NCI-H510A treated with DMSO at 0.1 percent for 48 hours (cell line): ENCODE measurements at places on chromosomes 11 and 22.

- DNase-seq: no peak
Observed at GRCh38 chr11:36016263-36016662, 72.4 kb downstream of the LDLRAD3 start.

DNA sequence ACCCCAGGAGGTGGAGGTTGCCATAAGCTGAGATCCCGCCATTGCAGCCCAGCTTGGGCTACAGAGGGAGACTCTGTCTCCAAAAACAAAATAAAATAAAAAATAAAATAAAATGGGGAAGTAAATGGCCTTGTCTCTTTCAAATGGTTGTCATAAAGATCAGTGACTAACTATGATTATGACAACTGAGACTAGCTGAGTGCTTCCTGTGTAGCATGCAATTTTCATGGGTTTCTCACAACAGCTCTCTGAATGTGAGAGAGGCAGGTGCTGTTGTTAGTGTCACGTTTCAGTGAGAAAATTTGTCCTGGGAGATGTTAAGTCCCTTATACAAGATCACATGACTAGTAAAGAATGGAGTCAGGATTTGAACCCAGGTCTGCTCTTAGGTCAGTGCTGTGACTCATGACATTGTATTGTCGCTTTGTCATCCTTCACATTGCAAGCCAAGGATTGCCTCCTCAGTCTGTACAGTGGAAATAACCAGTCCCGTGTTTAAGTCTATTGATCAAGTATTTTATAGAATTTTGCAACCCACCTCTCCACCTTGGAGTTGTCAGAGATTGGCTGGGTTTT lies 163.3 kb upstream of the CCDC90B start:
- no peak for DNase-seq

DNA sequence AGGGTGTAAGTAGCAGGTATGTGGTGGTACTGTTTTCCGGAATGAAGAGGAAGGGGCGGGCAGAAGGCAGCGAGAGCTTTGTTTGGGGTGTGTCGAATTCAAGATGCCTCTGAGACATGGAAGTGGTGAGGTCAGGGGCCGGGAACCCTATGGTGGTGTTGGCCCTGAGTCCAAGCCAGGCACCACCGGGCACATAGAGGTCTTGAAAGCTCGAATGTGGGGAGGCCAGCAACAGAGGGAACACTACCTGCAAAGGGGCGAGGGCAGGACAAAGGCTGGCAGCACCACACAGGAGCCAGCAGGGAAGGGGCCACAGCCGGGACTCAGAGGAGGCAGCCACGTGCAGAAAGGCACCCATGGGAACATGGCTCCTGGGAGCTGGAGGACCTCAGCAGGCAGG lies 57.8 kb downstream of the CDKN1C start:
- DNase-seq: no peak

GRCh38 chr22:44068422-44069191 lies 44.5 kb downstream of the PARVB start:
- no peak for DNase-seq

DNA sequence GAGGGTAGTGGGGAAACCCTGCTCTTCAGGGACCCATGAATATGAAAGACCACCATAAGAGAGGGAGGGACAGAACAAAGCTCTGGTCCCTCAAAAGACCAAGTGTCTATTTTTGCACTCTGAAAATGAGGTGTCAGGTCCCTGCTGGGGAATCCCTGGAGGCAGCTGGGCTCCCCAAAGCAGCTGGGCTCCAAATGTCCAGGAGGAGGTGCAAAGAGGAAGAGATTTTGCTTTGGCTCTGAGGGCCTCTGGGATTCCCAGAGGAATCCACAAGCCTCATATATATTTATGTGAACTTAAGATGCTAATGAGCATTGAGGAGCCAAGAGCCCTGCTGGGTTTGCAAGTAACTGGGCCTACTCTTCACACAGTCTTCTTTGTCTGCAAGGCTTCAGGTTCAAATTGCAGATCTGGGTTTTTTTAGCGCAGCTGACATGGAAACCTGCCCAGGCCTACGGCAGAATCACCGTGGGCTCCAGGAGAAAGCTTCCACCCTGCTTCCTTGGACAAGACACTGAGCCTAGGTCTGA lies 26.0 kb downstream of the CLMP start:
- no peak for DNase-seq

DNA sequence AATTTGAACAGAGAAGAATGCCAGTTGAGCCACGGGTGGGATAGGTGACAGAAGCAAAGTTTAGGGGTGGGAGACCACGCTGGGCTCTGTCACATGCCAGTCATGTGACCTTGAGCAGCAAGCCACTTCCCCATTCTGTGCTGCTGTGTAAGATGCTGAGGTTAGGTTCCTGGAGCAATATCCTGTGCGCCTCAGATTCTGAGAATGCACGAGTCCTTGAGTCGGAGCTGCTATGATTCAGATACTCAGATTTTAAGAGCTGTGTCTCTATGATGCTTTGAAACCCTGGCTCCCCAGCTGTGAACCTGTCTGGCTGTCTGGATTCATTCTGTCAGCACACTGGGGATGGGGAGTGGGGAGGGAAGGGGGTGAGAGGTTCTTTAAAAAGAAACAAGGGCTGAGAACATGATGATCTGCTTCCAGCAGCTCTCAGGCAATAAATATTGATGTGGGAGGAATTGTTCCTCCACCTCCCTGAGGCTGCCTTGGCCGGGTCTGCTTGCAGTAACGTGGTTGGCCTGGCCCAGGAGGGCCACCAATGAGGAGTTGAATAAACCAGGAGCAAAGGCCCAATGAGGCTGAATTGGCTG lies 24.0 kb downstream of the SLCO2B1 start:
- DNase-seq: no peak

- DNase-seq: no peak
Observed at GRCh38 chr11:20368438-20368837, 4.9 kb downstream of the HTATIP2 start.

GRCh38 chr11:70210051-70210501 lies 7.0 kb downstream of the FADD start:
- DNase-seq: no peak

DNA sequence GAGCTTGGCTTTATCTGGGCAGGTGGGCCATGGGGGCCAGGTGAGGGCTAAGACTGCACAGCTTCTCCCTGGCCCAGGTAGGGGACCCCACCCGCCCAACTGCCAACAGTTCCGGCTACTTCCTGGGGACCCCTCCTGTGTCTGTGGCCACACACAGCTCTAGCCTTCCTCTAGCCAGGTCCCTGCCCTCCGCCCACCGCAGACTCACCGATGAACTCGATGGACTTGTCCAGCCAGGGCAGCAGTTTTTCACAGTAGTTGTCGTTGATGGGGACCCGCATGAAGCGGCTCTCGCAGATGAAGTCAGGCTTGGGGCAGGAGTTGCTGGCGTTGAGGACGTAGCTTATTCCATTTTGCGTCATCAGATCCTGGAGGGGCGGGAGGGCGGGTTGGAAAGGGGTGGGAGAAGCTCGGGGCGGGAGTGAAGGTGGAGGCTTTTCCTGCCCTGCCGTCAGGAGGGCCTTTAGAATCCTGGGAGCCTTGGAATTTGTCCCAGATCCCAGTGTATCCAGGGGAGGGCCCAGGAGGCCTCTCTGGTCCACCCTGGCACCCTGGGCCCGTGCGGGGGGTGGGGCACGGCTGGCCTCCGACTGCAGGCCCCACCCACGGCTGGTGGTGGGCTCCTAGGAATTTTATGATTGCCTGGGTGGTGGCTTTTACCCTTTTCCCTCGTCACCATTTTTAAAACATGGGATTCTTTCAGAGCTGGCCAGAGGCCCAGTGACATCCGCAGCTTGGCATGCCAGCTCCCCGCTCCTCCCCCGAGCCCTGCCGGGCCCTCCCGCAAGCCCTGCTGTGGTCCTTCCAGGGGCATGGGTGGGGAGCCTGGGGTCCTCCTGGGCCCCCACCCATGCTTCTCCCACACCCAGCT lies 13.9 kb downstream of the DUSP8 start:
- no peak for DNase-seq

DNA sequence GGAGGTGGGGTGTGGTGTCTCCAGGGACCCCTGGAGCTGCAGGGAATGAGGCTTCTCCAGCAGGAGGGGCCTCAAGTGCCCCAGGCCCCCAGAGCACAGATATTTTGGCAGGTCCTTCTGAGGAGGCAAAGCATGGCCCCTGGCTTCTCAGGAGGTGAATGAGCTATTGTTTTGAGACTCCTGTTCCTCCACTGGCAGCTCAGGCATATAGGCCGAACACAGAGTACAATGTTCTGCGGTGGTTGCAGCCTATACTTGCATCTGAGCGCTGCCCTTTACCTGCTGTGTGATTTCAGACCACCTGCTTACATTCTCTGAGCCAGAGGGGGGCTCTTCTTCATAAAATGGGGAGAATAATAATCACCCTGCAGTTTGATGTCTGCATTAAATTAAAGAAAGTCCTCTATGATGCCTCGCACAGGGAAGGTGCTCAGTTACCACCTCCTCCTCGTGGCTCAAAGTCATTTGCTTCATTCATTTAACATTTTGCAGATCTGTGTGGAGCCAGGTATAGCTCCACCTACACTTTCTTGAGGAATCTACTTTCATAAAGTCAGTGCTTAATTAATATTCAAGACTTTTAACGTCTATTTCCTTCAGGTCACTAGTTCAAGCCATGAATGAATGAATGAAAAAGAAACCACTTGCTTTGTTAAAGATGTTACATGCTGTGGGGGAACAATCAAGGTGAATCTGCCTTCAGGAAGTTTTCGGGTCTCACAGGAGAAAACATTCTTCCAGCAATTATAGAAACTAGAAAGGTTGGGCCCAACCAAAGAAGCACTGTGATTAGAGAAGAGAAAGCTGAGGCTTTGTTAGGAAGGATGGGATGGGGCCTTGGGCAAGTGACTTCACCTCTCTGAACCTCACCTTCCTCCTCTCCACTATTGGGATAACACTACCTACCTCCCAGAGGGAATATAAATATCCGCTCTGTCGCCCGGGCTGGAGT lies 68.4 kb downstream of the ADAMTS15 start:
- DNase-seq: no peak

DNA sequence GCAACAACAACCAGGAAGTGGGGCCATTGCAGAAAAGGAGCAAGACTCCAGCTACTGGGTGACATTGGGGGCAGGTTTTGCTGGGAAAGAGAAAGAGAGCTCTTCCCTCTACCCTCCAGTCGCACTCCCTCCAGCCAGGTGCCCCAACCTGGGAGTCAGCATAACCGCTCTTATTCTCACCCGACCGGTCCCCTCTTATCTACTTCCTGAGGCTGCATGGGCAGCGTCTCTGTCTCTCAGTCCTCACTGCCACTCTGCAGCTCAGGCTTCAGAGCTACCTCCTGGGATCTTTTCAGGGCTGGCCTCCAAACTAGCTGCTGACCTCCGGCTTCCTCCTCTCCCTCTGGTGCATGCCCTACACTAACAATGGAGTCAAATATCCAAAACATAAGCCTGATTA lies 5.1 kb downstream of the ZNF70 start:
- peak; percentile 8 for DNase-seq

DNA sequence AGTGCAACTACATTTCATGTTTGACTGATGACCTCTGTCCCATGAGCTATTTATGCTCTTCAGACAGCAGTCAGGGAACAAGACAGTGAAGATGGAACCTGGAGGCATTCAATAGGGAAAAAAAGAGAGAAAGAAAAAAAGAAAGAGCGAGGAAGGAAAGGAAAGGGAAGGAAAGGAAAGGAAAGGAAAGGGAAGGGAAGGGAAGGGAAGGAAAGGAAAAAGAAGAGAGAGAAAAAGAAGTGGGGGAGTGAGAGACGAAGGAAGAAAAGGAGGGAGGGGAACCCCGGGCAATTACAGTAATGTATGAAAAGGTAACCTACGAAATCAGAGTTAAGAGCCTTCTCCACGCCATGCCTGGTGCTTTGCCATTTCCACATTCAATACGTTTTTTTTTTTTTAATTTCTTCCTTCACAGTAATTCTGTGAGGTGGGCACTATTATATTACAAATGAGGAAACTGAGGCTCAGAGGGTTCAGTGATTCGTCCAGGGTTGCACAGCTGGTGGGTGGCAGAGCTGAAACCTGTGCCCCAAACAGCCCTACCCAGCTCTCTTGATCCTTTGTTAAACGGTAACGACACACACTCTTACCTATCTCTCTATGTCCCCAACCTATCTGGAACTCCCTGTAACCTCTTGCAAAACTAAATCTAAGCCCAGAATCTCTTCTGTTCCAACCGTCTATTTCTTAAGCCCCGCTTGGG lies 39.3 kb downstream of the ETS1 start:
- no peak for DNase-seq

DNA sequence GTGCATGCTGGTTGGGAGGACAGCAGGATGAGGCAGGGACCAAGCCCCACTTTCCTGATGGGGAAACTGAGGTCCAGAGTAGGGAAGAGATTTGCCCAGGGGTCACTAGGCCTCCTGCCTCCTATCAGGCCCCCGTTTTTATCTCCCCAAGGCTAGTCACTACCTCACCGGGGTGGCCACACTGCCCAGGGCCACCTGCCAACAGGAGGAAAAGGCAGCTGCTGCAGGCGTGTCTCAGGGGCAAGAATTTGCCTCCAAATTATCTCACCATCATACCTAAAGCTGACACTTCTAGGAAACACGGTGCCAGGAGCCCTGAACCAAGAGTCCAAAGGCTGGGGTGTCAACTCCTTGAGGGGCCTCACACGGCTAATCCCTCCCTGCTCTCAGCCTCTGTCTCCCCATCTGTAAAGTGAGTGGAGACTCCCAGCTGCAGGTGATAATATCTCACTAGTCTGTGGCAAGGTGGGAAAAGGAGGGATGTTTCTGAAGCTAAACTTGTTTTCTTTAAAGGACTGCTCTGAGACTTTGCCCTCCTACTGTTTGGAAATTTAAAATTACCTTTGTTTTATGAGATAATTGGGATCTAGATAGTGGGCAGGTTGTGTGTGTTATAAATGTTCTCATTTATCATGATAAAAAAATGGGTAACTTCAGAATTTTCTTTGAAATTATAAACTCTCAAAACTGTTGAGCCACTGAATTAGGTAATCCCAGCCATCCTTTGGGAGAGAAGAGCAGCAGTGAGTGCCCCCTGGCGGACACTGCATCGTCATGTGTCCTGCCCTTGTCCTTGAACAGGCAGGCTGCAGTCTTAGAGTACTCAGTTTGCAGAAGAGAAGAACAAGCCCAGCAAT lies 60.0 kb downstream of the MYO7A start:
- DNase-seq: peak; percentile 69

DNA sequence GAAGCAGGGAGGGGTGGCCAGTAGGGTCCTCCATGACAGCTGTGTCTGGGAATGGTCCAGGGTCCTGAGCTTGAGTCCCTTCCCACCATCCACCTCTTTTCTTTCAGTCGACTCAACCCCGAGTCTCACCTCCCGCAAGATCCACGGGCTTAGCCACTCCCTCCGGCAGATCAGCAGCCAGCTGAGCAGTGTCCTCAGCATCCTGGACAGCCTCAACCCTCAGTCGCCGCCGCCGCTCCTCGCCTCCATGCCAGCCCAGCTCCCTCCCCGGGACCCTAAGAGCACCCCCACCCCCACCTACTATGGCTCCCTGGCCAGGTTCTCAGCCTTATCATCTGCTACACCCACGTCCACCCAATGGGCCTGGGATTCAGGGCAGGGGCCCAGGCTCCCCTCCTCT lies 81.9 kb downstream of the CEP164 start:
- no peak for DNase-seq
